ENCODE measurements at places on chromosomes 6 and 20.

DNA sequence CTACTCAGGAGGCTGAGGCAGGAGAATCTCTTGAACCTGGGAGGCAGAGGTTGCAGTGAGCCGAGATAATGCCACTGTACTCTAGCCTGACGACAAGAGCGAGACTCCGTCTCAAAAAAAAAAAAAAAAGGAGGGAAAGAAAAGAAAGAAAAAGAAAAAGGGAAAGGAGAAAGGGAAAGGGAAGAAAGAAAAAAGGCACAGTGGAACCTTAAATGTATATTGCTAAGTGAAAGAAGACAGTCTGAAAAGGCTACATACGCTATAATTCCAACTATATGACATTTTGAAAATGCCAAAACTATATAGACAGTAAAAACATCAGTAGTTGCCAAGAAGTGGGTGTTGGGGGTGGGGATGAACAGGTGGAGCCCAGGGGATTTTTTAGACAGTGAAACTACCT lies 16.2 kb downstream of the PPIL4 start:
- no peak for DNase-seq

- no peak for DNase-seq
Observed at GRCh38 chr6:138485005-138485545, 14.2 kb downstream of the NHSL1 start.

DNA sequence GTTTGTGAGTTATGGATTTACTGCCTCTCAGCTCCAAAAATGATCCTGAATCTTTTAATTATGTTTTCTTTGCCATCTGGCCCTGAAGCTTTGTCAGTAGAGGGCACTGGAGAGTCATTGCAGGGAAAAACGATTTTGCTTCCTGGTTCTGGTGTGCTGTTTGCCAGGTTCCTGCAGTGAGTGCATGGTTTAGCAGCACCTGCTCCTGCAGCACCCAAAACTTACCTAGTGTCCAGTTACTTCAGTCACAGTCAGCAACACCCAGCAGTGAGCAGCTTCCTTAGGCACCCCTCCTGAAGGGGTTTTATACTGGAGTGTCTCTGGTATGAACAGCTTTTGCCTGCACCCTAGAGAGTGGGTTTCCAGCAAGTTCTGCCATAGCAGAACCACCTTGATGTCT lies 6.0 kb upstream of the TRIM26 start:
- DNase-seq = peak; percentile 62

DNA sequence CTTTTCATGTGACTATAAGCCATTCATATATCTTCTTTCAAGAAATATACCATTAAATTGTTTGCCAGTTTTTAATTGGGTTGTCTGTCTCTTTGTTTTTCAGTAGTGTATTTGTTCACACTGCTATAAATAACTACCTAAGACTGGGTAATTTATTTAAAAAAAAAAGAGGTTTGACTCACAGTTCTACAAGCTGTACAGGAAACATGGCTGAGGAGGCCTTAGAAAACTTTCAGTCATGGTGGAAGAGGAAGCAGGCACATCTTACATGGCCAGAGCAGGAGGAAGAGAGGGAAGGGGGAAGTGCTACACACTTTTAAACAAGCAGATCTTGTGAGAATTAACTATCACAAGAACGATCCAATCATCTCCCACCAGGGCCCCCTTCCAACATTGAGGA lies 255.3 kb downstream of the EPM2A start:
- no peak for DNase-seq

- DNase-seq = no peak
Observed at GRCh38 chr6:29112135-29112534, 4.3 kb downstream of the OR2J3 start.

- no peak for DNase-seq
Observed at GRCh38 chr20:32709632-32710121, 33.6 kb downstream of the COMMD7 start.

- no peak for DNase-seq
Observed at GRCh38 chr20:54094268-54094580, 23.8 kb upstream of the BCAS1 start.

- DNase-seq = peak; percentile 58
Observed at GRCh38 chr20:8018958-8019245, 659 bp downstream of the TMX4 start.

DNA sequence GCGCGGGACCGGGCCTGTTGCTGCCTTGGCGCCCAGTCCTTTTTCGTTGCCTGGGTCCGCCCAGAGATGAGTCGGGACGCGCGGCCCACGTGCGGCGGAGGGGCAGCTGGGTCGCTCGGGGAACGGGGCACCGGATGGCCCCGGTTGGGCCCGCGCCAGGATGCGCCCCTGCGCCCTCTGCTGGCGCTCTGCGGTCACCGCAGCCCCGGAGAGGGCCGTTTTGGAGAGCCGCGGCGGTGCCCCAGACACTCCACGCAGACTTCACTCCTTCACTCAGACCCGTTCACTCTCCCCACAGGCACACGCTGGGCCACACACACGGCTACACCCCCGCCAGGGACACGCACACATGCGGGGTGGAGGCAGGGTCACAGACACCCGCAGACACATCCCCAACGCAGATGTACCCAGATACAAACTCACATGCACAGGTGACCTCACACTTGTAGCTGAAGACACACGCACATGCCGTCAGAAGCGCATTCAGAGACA lies 38.8 kb downstream of the SRC start:
- peak; percentile 82 for DNase-seq

- DNase-seq = no peak
Observed at GRCh38 chr6:42366011-42366705, 85.6 kb downstream of the TRERF1 start.

- no peak for DNase-seq
Observed at GRCh38 chr6:12791371-12791770, 74.8 kb downstream of the PHACTR1 start.

- no peak for DNase-seq
Observed at GRCh38 chr6:161439093-161439492, 165.2 kb upstream of the AGPAT4 start.

DNA sequence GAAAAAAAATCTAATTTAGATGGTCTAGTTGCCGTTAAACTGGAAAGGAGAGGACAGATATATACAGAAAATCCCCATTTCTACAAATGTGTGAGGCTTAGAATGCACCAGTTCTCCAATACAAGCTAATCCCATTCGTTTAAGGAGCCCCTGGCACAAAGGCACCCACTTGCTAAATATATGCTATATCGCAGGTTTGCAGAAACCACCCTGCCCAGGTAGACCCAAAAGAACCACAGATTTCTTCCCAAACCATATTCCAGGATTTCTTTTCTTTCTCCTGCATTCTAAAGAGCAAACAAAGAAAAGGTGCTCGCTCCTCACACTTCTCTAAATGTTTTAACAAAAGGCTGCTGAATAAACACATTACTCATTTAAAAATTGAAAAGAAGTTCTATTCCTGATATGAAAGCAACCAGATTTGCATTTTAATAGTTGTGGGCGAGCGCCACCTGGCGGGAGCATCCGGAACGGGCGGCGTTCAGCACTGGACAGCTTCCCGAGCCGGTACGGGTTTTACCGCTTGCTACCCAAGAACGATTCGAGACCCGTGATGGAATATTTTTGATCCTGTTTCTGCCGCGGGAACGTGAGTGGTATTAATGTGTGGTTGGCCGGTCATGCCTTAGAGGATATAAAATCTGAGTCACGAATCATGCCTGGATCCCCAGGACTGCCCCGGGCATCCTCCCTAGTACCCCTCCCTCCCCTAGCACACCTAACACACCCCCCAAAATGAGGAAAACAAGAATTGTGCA lies 2.1 kb downstream of the PTPRT start:
- no peak for DNase-seq

DNA sequence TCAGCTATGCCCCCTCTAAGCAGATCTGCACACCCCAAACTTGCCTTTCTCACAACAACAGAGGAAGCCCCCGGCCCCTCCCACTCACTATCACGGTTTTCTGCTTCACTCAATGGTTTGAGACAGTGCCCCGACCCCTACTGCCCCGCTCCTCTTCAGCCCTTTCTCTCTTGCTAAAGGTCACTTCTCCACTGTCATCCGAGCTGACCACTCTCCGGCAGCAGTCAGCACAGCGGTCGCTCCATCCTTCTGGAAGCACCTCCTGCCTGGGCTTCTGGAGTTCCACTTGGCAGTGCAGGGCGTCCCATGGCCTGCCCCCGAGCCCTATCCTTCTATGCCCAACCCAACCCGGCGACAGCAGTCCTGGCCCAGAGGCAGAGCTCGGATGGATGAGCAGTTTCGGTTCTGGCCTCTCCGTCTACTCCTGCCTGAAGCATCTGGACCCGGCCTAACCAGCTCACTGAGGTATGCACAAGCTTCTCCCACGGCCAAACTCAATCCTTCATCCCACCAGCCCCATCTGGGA lies 4.1 kb downstream of the CTSZ start:
- DNase-seq = no peak

DNA sequence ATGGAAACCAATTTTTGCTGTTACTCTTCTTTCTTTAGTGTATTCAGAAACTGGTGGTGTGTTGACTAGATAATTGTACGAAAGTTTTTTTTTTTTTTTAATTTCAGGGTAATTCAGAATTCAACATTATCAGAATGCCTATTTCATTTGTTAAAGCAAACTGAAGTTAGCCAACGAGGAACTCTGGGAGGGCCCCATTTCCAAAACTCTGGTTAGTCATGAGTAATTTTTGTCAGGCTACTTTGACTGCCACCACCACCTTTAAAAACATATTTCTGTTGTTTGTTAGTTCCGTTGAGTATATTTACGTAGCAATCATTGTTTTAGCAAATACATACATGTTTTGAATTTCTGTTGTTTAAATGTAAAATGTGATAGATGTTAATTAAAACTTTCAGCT lies 763 bp downstream of the ZKSCAN8 start:
- no peak for DNase-seq

DNA sequence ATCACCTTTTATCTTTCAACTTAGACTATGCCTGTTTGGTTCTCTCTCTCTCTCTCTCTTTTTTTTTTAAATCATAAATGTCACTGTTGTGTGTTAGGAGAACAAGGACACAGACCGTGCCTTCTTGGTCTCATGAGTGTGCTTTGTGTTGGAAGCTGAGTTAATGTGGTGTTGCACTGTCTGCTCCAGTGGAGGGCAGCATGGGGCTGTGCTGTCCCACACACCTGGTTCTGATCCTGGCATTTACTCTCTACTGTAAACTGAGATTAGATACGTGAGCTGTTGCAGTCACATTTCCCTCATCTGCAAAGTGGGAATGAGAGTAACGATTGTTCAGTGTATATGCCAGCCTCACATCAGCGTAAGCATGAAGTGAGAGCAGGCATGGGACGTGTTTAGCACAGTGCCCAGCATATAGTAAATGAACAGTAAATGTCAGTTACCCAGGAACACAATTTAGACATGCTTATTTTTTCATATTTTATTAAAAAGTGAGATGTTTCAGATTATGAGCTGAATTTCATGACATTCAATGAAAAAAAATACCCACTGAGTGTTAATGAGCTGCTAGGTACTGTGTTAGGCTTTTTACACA lies 161.1 kb downstream of the FARS2 start:
- peak; percentile 10 for DNase-seq

GRCh38 chr6:111522393-111523020 lies 39.5 kb upstream of the REV3L start:
- DNase-seq = no peak

GRCh38 chr20:61434341-61434781 lies 182.3 kb downstream of the CDH4 start:
- DNase-seq = no peak

DNA sequence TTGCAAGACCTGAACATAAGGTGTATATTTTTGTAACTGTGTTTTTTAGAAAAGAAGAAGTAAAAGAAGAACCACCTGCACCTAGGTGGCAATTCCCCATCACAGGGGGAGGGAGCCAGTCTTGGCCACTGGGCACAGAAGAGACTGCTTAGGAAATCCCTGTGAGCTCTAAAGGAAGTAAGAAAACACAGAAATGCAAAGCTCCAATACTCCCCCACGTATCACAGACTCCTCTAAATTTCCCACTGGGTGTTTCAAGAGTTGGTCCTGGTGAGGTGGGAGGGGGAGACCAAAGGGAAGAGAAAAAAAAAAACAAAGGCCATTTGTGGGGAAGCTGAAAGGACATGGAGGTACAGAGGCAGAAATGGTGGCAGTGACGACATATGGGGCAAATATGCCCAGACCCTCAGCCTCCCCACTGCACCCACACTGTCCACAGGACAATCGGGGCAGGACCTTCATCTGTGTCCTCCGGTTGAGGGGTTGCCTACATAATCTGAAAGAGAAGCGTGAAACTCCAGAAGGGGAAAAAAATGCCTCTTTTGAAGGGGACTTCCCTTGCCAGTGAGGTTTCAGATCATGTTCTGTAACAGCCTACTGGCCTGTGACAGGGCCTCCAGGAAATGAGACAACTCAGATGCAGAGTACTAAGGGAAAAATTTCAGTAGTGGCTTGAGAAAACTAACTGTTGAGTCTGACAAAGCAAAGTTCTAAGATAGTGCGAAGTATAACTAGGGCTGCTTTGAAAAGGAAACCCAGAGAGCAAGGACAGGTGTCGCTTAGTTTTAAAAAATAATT lies 226.2 kb upstream of the MARCKS start:
- peak; percentile 62 for DNase-seq

DNA sequence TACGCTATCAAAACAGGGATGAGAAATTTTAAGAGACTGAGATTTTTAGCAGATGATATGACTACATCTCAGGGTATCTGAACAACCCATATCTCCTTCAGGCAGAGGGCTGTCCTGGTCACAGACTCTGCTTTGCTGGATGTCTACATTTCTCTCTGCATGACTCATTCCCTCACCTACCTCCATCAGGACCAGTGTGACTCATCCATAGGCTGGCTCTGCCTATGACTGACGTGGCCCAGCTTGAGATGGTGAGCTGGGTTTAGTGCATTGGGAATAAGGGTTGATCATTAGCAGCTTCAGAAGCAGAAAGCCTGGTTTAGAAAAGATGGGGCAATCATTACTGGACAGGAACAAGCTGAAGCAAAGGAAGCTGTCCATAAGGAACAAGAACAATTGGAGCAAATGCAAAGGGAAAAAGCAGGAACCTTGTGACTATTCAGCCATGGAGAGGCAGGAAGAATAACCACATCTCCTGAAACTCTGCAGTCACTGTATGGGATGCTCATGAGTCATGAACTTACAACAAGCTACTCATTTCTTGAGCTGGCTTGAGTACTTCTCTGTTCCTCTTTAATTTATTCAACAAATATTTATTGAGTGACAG lies 86.4 kb upstream of the CBLN4 start:
- DNase-seq = no peak

GRCh38 chr6:5556011-5556410 lies 294.7 kb downstream of the FARS2 start:
- no peak for DNase-seq

DNA sequence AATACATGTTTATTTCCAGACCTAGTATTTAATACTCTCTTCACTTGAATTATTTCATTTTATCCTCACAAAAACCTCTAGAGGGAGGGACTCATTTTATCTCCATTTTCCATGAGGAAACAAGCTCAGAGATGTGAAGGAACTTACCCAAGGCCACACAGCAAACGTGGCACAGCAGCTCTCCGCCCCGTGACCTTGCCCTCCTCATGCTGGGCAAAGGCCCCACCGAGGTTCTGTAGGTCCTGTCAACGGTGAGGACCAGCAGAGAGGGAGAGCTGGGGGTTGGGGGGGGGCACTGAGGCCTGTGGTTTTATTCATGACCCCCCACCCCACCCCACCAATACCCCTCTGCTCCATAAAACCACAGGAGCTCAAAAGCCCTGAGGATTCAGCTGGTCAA lies 40.9 kb upstream of the TLDC2 start:
- no peak for DNase-seq

- no peak for DNase-seq
Observed at GRCh38 chr6:107357031-107357430, 102.3 kb downstream of the PDSS2 start.
